Right atrium auricular region (tissue), 2 donors: ENCODE measurements at places on chromosomes 5 and 9. TPM values are rescaled to one million over a fixed set of nuclear protein-coding genes. Genes with fewer than 3 reads are reported as not detected.

The FAM78A gene
- total RNA-seq: 31.8 TPM

The GRXCR2 gene
- total RNA-seq: 0.24 TPM

The ENG gene
- total RNA-seq: 511 TPM

The CD72 gene
- total RNA-seq: 1.3 TPM

The GNAQ gene
- 17.8 TPM for total RNA-seq

The PPIC gene
- total RNA-seq: 55.0 TPM

The TRPM3 gene
- total RNA-seq: 0.59 TPM

The PELO gene
- 8.5 TPM for total RNA-seq

DNA sequence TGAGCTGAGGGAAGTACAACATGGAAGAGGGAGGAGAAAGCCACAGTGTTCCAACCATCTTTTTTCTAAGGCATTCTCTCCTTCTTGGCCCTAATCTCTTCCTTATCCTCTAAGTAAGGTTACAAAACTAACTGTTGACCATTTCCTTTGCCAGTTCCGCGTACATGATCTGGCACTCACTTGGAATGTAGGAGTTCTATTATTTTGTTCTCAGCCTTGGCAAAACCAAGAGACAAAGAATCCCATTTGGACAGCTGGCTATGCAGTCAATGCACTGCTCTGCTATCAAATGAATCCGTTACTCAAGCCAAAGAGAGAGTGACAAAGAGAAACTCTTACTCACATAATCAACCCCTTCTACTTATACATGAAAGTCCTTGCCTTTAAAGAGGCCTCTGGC, 410.3 kb downstream of the DTWD2 start:
- DNase-seq: no peak

GRCh38 chr5:177232358-177232757, 71.2 kb downstream of the RAB24 start:
- DNase-seq: no peak

GRCh38 chr5:33978306-33978705, 6.2 kb downstream of the SLC45A2 start:
- DNase-seq: no peak

DNA sequence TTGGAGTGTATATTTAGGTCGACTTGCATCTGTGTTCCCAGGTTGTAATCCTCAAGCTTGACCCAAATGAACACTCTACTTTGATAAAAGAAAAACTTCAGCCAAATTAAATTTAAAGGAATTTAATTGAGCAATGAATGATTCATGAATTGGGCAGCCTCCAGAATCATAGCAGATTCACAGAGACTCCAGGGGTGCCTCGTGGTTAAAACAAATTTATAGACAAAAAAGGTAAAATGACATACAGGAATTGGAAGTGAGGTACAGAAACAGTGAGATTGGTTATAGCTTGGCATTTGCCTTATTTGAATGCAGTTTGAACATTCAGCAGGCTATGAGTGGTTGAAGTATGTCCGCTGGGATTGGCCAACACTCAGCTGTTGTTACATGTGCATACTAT, 21.6 kb upstream of the SPATA31D4 start:
- no peak for DNase-seq

DNA sequence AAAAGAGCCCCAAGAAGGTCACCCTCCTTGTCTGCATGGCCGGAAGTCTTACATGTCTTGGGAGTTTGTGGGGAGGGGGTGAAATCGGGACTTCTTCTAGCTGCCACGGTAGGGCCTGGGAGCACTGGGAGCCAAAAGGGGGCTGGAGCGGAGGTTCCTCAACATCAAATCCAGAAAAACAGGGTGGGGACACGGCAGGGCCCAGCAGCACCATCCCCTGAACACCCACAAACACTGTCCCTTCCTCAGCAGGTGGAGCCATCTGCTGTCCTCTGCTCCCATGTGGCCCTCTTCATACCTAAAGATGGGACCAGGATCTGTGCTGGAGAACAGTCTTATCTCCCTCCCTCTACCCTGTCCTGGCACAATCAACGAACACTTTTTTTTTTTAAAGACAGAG, 2.7 kb downstream of the TERT start:
- no peak for DNase-seq

GRCh38 chr9:97711223-97711626, 14.1 kb upstream of the XPA start:
- DNase-seq: no peak

GRCh38 chr9:95031711-95032461, 285.6 kb downstream of the FANCC start:
- no peak for DNase-seq

DNA sequence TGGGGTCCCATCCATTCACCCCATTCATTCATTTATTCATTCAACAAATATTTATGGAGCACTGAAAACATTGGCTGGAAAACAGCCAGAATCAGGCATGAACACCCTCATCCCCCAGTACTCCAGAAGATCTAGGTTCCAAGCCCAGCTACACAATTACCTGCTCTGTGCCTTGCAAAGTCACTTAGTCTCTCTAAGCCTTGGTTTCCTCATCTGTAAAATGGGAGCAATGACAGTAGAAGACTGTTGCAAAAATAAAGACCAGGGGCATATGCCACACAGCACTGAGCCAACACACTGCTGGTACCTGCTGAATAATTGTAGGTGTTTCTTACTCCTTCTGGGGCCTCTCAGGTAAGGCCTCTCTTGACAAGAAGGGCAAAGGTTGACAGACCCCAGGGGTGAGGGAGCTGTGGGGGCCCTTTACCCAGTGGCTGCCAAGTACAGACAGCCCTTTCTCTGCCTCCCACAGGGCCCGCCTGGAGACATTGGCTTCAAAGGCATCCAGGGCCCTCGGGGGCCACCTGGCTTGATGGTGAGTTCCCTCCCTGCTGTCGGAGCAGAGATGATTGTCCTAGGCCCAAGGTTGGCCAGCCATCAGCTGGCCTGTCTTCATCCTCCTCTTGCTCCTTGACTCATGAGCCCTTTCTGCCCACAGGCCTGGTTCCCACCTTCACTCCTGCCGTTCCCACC, 22.6 kb upstream of the ORM1 start:
- DNase-seq: no peak

- DNase-seq: no peak
These were observed 331.6 kb downstream of the CDH12 start for GRCh38 chr5:22521521-22521920.

DNA sequence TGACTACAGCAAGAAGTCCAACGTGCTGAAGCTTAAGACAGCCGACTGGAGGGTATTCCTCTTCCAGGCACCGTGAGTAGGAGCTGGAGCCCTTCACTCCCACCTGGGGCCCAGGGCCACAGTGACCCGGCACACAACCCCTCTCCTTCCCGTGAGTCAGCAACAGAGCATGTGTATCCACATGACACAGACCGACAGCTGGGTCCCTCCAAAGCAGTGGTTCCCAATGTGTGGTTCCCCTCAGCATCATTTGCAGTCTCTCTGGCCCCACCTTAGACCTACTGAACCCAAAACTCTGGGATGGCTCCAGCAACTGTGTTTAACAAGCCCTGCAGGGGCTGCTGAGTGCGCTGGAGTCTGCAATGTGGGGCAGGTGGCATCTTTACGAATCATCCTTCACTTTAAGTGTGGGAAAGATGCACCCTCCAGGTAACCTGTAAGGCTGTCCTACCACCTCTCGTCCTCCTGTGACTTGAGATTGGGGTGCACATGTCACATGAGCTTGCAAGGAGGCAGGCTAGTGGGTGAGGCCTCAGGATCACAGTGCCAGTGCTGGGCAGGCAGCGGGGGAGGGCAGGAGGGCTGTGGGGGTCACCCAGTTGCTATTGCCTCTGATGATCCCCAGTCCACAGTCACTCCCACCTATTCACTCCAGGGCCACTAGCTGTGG, 42.2 kb downstream of the PSD2 start:
- no peak for DNase-seq

DNA sequence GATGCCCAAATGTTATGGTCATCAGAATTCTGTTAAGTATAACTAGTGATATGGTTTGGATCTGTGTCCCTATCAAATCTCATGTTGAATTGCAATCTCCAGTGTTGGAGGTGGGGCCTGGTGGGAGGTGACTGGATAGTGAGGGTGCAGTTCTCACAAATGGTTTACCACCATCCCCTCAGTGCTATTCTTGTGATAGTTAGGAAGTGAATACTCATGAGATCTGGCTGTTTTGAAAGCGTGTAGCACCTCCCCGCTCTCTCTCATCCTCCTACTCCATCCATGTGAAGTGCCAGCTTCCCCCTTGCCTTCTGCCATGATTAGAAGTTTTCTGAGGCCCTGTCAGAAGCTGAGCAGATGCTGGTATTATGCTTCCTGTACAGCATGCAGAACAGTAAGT, 359.5 kb downstream of the TMEM167A start:
- DNase-seq: no peak

- no peak for DNase-seq
These were observed 28.5 kb upstream of the PHF24 start for GRCh38 chr9:34929506-34930102.

- DNase-seq: no peak
These were observed 77.9 kb downstream of the SEMA5A start for GRCh38 chr5:9468060-9468388.

DNA sequence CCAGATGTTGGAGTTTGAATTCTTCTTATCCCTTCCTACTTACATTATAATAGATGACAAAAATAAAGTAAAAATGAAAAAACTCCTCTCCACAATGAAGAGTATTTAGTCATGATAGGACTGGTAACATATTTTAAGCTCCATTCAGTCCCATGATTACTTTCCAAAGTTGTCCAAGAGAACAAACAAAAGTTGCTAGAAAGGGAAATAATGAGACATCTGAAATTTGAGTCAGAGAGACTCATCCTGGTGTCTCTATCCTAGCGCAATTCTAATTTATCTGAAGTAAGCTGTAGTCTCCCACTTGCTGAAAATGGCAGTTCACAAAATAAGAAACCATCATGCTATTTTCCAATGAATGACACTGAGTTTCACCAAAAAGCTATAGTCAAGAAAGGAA, 152.2 kb downstream of the BNC2 start:
- DNase-seq: no peak

GRCh38 chr5:56476487-56476856, 243.3 kb upstream of the ANKRD55 start:
- no peak for DNase-seq

DNA sequence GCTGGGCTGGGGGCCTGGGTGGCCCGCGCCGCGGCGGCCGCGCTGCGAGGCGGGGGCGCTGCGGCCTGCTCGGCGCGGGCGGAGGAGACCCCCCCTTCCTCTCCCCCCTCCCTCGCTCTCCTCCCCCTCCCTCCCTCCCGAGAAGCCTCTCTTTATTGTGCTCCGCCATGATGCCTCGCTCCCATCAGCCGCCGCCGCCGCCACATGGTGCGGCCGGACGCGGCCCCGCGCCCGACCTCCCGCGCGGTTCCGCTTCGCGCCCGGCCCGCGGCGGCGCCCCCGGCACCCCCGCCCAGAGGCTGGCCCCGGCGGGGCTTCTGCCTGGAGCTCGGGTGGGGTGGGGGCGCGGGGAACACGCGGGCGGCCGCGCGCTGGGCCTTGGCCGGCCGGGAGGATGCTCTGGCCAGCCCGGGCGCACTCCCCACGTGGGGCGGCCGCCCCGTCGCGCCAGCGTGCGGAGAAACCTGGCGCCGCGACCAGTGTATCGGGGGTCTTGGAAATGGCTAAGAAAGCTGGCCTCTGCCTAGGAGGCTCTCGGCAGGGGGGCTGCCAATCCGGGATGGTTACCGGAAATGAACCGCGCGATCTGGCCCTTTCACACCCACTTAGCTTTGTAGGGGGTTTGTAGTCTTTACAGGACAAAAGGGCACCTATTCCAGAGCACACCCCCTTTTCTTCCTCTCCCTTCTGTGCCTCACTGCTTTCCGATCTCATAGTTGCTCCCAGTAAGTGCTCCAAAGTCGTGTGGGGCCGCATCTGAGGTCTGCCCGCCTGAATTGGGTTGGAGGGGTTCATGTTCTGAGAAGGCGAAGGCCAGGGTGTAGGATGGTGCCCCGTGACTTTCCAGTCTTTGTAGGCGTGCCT, 1.0 kb downstream of the SET start:
- DNase-seq: no peak

GRCh38 chr9:134884492-134884891, 3.9 kb downstream of the FCN2 start:
- DNase-seq: no peak

DNA sequence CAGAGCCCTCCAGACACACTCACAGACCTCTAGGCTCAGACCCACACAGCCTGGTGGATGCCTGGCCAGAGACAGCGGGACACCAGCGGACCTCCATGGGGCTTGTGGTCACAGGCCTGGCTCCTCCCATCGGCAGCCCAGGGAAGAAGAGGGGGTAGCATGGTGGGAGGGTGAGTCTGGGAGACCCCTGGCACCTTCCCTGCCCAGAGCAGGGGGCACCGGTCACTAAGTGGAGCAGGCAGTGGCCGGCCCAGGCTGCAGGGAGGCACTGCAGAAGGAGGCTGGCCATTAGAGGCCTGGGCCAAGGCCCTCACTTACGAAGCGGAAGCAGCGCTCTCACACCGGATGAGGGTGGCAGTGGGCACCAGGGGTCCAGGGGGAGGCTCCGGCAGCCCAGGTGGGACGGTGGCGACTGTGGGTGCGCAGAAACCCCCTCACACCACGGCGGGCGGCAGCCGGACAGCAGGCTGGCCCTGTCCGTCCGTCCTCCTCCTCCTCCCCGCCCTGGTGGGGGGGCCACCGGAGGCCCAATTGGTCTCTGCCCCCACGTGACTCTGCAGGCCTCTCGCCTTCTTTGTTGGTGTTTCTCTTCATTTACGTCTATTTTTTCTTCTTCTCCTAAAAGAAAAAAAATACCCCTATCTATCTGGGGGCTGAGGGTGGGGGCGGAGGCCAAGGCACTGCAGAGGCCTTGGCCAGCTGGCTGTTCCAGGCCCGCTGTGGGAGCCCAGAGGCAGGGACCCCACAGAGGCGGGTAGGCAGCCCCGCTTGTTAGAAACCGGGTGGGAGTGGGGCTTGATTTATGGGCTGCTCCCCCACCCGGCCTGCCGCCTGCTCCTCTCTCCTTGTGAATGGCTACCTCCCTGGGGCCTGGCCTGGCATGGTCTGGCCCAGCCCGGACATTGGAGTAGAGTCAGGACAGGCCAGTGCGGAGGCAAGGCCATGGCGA, at the start of gene NR5A1:
Gene NR5A1, minus strand, starts transcription at position 469 of the 949 bp plus-strand sequence. CDS start 4,004 bp downstream, outside the sequence.
- no peak for DNase-seq

DNA sequence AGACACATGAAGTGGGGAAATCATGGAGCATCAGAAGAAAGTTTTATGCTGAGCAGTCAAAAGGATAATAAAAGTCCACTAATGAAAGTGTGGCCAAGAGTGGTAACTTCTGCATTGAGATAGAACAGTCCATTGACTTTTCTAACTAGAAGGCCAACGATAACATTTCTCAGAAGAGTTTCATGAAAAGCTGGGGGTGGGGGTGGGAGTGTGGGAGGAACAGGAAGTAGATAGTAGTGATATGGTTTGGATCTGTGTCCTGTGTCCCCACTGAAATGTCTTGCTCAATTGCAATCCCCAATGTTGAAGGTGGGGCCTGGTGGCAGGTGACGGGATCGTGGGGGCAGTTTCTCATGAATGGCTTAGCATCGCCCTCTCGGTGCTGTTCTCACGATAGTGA, 36.2 kb upstream of the SNAPC3 start:
- DNase-seq: no peak

DNA sequence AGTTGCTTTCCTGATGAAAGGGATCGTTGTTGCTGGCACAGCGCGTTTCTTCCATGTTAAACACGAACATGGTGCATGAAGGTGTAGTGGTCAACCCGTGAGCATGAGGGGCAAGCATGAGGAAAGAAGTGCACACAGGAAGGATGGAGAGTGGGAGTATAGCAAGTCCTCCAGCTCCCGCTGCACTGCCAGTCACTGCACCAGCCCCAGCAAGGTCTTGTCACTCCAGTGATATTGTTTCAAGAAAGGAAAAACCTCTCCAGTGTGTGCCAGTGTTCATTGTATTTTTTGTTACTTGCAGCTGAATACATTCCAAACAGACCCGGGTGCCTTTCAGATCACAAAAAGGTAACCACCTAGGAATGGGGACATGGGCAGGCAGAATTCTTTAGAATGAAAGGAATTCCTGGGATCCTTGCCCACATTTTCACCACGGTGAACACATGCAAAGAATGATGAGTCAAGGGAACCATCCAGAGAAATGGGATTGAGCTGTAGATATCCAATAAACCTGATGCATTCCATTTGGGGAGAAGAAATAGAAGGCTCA, 186.3 kb downstream of the AOPEP start:
- DNase-seq: peak; percentile 54
